GM12892 (cell line): ENCODE measurements at places on chromosomes 2 and 18.

DNA sequence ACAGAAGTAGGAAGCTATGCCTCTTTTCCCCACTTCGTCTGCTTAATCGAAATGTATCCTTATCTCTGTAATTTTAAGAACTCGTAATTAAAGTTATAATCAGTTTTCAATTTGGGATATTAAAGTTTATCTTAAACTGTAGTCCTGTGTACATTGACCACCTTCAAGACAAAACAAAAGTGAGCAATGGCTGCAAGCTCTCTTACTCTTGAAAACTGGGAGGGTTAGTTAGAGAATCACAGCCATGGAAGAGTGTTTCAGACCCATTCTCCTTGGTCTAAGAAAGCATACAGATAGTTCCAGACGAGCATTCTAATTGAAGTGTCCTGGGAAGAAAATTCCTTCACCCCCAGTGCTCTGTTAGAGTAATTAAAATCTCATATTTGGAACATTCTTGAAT, 2.0 kb downstream of the KCMF1 start:
- no peak for DNase-seq

GRCh38 chr2:69389271-69389670, 2.2 kb upstream of the GFPT1 start:
- no peak for DNase-seq

DNA sequence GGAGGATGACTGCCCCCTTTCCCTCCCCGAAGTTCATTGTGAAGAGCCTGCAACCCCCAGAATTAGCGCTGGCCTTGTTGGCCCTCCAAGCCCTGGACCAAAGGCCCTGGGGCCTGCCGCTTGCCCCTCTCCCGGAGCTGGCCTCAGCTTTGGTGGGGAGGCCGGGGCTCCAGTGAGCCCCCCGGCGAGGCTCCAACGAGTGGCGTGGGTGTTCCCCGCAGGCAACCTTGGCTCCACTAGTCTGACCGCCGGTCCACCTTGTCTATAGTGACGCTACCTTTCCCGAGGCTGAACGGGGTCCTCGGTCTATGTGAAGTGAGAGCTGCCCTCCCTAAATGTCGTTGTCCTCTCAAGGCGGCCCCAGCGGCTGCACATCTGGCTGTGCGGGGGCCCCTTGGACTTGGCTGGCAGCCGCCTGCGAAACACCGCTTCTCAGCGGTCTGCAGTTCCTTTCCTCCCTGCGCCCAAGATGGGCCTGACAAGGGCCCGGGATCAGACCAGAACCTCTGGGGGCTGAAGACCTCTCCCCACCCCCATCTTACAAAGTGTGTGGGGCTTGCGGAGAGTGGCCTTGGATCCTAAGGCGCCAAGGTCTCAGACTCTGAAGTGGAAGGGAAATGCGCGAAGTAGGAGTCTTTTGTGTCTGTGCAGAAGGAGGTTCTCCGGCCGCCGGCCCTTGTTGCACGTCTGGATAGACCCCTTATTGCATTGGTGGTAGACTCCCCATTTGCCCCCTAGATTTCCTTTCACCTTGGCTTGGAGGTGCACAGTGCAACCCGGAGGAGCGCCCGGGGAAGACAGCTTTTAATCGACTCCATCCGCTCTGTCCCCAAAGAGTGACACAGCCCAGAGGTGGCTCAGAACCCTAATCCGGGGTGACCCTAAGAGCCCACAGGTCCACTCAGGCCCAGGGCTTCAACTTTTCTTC, 3.9 kb upstream of the HOXD10 start:
- no peak for DNase-seq

GRCh38 chr2:63257473-63257872, 206.8 kb downstream of the OTX1 start:
- no peak for DNase-seq

DNA sequence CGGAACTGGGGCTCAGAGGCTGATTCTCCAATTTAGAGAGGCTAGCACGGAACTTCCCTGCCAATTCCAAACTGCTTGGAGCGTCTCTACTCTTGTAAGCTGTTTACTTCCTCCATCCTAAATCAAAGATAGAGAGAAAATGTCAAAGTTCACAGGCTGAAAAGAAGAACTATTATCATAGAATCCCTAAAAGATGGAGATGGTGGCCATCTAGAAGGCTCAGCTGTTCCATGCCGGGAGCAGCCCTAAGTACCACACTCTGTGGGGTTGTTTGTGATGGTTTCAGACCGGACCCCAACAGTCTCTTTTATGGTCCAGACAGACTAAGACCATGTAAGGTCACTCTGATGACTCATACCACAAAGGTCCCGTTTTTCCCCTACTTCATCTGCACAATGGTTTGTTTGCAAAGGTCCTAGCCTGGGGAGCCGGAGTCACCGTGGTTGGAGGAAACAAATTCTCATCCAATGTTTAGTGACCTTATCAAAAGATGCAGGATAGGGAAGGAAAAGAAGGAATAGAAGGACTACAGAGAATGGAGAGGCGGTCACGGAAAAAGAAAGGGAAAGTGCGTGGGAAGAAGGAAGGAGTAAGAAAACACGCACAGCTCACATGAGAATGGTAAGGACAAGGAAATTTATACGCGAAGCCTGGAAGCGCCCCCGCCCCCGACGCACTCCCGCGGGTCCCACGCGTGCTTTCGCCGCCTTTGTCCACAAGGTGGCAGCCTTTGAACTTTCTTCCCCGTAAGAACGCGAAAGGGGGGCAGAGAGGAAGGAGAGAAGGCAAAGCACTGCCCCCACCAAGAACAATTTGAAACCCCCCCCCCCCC, 453 bp upstream of the ANTXR1 start:
- peak; percentile 33 for DNase-seq

GRCh38 chr2:231413921-231414476, 18.5 kb downstream of the B3GNT7 start:
- DNase-seq, result no peak

DNA sequence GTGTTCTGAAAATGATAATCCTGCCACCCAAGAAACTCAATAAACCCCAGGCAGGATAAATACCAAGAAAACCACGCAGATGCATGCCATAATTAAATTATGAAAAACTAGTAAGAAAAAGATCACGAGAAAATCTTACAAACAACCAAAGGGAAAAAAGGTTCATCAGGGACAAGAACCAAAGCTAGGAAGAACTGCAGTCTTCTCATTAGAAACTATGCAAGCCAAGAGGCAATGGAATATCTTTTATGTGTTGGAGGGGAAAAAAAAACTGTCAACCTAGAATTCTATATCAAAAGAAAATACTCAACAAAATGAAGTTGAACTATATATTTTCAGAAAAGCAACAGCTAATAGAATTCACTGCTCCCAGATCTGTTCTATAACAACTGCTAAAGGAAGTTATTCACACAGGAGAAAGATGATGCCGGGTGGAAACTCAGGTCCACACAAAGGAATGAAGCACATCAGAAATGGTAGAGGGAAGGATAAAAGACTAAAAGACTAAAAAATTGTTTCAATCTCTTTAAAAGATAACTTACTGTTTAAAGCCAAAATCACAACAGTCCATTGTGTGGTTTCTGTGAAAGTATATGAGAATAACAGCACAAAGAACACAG, 55.0 kb downstream of the NDUFA10 start:
- DNase-seq, result no peak
